T-helper 2 cell treated with Interferon-gamma antibody and Interleukin-4, amounts not matched to agents 5 μg/mL and 100 μg/mL, for 36 hours (primary cell): ENCODE measurements at places on chromosomes 4 and X.

DNA sequence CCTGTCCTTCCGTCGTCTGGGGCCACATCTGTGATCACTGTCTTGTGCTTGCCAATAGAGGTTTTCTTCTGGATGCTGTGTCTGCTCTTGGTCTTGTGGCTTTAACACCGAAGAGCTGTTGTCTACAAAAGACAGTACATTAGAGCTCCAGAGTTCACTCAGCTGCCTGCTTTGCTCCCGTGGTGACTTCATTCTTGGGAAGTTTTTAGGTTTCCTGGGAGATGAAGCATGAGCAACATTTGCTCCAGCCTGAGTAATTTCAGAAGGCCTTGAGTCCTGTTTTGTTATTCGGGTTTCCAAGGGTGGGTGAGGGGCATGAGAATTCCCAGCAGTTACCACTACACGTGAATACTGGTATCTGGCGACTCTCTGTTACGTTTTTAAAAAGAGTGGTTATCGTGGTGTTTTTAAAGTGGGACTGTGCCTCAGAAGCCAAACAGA lies 189.2 kb downstream of the SHROOM3 start:
- no peaks in the 10 kb centered on the region for H3K4me1 ChIP-seq
- no peak overlapping the region for H3K4me3 ChIP-seq
- H3K27ac ChIP-seq = no peak overlapping the region
- H3K27me3 ChIP-seq = peaks cover 21% of the 10 kb centered on the region
- no peak for DNase-seq

DNA sequence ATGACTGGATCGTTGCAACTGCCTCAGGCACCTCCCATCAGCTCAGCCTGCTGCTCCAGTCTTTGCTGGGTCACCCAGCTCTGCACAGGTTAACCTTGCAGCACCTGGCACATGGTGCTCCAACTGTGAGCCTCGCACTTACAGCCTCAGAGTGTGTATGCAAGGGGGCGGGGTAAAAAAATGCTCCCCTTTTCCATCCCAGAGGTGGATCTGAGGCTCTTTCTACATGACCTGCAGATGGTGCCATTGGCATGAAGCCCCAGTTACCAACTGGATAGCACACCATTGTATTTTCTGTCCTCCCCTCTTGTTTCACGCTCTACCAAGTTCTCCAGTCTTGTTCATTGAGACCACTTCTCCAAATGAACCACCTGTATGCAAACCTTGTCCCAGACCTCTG lies 46.2 kb upstream of the TRPC3 start:
- H3K4me1 ChIP-seq = no peaks in the 10 kb centered on the region
- H3K27ac ChIP-seq = no peak overlapping the region
- no peak for DNase-seq
- no peaks in the 10 kb centered on the region for H3K36me3 ChIP-seq
- peaks cover 39% of the 10 kb centered on the region for H3K27me3 ChIP-seq

DNA sequence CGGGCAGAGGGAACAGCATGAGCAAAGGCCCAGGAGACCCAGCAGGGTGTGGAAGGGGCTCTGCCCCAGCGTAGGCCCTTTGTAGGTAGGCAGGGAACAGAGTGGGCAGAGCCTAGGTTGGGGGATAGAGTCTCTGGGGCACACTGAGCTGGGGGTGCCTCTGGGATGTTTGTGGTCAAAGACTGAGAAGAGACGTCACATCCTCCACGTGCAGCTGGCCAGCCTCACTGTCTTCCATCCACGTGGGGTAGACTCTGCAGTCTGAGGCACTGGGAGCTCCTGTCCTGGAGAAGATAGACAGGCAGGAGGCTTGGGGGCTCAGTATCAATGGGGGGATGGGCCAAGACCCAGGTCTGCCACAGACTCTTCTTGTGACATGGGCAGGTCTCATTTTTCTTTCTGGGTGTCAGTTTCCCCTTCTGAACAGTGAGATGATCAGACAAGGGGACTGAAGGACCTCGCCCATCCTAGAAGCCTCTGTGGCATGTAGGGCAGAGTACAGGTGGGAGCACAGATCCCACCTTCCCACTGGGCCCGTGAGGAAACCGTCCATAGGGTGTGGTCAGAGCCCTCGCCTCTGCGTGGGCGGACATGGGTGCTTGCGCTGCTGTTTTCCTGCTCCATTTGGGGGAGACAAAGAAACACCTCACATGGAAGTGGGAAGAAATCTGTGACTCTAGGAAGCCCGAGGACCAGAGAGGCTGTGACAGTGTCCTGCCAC lies 22.9 kb downstream of the WFS1 start:
- no peak for DNase-seq
- H3K36me3 ChIP-seq = no peaks in the 10 kb centered on the region
- H3K27me3 ChIP-seq = no peaks in the 10 kb centered on the region
- no peak overlapping the region for H3K27ac ChIP-seq
- no peaks in the 10 kb centered on the region for H3K4me1 ChIP-seq

- H3K4me1 ChIP-seq = no peaks in the 10 kb centered on the region
- H3K27ac ChIP-seq = no peak overlapping the region
- DNase-seq = no peak
- H3K36me3 ChIP-seq = no peaks in the 10 kb centered on the region
- no peak overlapping the region for H3K4me3 ChIP-seq
Measured at GRCh38 chr4:138519436-138519835, 277.3 kb upstream of the SLC7A11 start.

DNA sequence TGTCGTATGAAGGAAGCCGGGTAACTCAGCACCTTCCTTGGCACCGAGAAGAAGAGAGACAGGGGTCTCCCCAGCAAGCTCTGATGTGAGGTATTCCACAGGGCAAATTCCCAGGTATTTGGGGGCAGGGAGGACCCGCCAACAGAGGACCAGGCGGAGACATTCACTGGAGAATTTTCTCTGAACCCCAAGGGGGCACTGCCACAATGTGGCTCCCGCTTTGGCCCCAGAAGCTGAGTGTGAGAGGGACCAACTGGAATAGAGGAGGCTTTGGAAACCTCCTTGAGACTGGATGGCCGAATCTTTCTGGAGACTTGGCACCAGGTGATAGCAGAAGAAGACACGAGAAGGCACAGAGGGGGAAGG lies 735 bp upstream of the GABRE start:
- no peaks in the 10 kb centered on the region for H3K36me3 ChIP-seq
- H3K4me1 ChIP-seq = no peaks in the 10 kb centered on the region
- no peak for DNase-seq
- H3K27ac ChIP-seq = no peak overlapping the region

GRCh38 chr4:15963576-15963975 lies 601 bp upstream of the FGFBP2 start:
- H3K4me1 ChIP-seq = peaks cover 8% of the 10 kb centered on the region
- peaks cover 6% of the 10 kb centered on the region for H3K27me3 ChIP-seq
- DNase-seq = peak; percentile 50
- no peaks in the 10 kb centered on the region for H3K36me3 ChIP-seq
- H3K27ac ChIP-seq = peak overlapping the region; percentile 15
- peak overlapping the region; percentile 24 for H3K4me3 ChIP-seq

- H3K4me1 ChIP-seq = no peaks in the 10 kb centered on the region
- no peaks in the 10 kb centered on the region for H3K27me3 ChIP-seq
- no peak for DNase-seq
- H3K36me3 ChIP-seq = no peaks in the 10 kb centered on the region
Measured at GRCh38 chrX:135707880-135708279, 5.6 kb upstream of the CT45A1 start.

- H3K27me3 ChIP-seq = no peaks in the 10 kb centered on the region
- H3K4me3 ChIP-seq = no peak overlapping the region
- H3K4me1 ChIP-seq = no peaks in the 10 kb centered on the region
- H3K27ac ChIP-seq = no peak overlapping the region
- no peaks in the 10 kb centered on the region for H3K36me3 ChIP-seq
Measured at GRCh38 chr4:61275241-61275640, 75.1 kb downstream of the ADGRL3 start.

DNA sequence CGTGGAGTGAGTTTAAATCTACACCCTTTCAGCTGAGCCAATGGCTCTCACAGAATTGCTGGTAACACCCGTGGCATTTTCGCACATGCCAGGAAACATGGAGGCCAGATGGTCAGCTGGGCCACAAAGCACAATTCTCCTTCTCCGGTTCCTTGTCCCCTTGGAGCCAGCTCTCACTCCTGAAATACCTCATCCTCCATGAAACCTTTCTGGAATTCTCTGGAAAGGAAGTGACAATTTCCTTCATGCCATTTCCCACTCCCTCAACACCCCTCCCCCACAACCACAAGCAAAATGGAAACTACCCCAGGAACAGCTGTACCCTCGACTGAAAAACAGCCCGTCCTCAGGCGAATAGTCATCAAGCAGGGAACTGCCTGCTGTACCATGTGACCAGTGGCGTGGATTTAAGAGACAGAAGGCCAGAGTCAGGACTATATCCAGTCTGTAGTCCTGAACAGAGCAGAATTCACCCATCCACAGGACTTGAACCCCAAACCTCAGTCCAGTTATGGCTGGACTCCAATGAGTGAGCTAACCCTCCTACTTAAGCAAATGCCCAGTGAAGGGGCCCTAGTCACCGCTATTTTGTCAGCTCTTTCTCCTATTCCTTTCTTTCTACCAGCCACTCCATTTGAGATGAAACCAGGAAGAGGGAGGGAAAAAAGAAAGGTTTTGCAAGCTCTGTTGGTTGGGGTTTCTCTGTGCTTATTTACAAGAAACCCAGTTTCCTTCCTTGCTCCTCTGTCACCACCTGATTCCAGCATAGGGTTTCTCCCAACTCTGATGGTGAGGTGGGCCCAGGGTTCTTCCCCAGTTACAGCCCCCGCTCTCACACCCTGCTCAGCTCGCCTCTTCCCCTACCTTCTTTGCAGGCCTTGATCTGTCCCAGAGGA lies 24.5 kb downstream of the ELF4 start:
- DNase-seq = no peak
- peak overlapping the region; percentile 87 for H3K27ac ChIP-seq
- H3K4me1 ChIP-seq = peaks cover 49% of the 10 kb centered on the region
- H3K27me3 ChIP-seq = no peaks in the 10 kb centered on the region
- peak overlapping the region; percentile 86 for H3K4me3 ChIP-seq
- H3K36me3 ChIP-seq = peaks cover 28% of the 10 kb centered on the region

GRCh38 chr4:121785479-121785878 lies 15.6 kb upstream of the EXOSC9 start:
- peaks cover 9% of the 10 kb centered on the region for H3K4me1 ChIP-seq
- peaks cover 36% of the 10 kb centered on the region for H3K27me3 ChIP-seq
- DNase-seq = no peak
- H3K27ac ChIP-seq = no peak overlapping the region

- H3K4me3 ChIP-seq = peak within 1 kb of the TSS; percentile 87
- H3K4me1 ChIP-seq = peaks cover 26% of the 10 kb centered on the region
- H3K27me3 ChIP-seq = no peaks in the 10 kb centered on the region
- peak; percentile 78 for DNase-seq
Measured at GRCh38 chrX:13688958-13689740, at the start of gene RAB9A. Gene RAB9A (plus strand): TSS chrX:13689128. CDS start chrX:13708747, 19,619 bp downstream.

GRCh38 chrX:87338510-87338909 lies 179.1 kb upstream of the KLHL4 start:
- H3K4me3 ChIP-seq = no peak overlapping the region
- DNase-seq = no peak
- no peak overlapping the region for H3K27ac ChIP-seq
- no peaks in the 10 kb centered on the region for H3K4me1 ChIP-seq
- no peaks in the 10 kb centered on the region for H3K36me3 ChIP-seq

- no peaks in the 10 kb centered on the region for H3K36me3 ChIP-seq
- H3K27ac ChIP-seq = no peak overlapping the region
- no peaks in the 10 kb centered on the region for H3K4me1 ChIP-seq
- no peak for DNase-seq
- H3K27me3 ChIP-seq = no peaks in the 10 kb centered on the region
Measured at GRCh38 chrX:17567187-17567586, 170.1 kb upstream of the SCML1 start.

- H3K4me3 ChIP-seq = no peak overlapping the region
- no peaks in the 10 kb centered on the region for H3K4me1 ChIP-seq
- H3K27me3 ChIP-seq = no peaks in the 10 kb centered on the region
- no peak for DNase-seq
- H3K36me3 ChIP-seq = no peaks in the 10 kb centered on the region
Measured at GRCh38 chr4:180625653-180626052, 1617.5 kb upstream of the TENM3 start.

DNA sequence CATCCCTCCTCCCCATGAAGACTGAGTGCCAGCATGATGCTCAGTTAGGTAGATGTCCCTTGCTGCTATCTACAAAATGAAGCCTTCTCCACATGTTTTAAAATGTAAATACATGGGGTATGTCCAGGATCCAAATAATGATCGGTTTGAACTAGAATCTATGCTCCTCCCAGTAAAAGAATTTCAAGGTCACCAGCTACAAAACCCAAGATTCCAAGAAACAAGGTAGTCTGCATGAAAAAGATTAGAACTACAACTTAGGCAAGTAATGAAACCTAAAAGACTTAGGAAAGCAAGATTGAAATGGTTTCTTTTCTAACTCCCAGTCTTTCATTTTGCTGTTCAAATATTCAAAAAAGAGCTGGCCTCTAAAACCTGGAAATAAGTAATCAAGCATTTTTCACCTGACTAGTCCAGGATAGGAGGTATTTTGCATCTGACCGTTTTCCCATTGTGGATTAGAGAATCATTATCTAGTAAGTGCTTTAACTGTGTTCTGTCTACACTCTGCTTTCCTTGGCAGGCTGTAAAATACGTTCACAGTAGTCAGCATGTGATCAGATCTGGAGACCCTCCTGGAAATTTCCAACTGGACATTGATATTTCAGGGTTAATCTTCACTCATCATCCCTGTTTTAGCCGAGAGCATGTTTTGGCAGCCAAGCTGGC lies 57.4 kb downstream of the CC2D2A start:
- no peak for DNase-seq
- no peaks in the 10 kb centered on the region for H3K36me3 ChIP-seq
- no peak overlapping the region for H3K4me3 ChIP-seq
- H3K27ac ChIP-seq = no peak overlapping the region

DNA sequence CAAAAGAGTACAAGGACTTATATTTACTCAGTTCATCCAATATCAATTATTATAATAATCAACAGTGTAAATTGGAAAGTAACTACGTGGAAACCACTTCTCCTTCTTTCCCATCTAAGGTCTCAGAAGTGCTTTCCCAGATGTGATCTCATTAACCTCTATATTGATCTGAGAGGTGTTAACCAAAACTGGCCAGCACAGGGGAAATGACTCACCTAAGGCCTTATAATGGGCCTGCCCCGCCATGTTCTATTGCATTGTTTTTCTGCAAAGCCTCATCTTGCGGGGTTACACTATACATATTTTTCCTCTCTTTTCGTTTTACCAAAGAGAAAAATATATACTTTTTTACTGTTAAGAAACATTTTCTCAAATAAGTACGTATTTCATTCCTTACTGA lies 20.5 kb downstream of the RAB40A start:
- no peak overlapping the region for H3K4me3 ChIP-seq
- no peaks in the 10 kb centered on the region for H3K27me3 ChIP-seq
- no peak overlapping the region for H3K27ac ChIP-seq
- H3K36me3 ChIP-seq = no peaks in the 10 kb centered on the region

DNA sequence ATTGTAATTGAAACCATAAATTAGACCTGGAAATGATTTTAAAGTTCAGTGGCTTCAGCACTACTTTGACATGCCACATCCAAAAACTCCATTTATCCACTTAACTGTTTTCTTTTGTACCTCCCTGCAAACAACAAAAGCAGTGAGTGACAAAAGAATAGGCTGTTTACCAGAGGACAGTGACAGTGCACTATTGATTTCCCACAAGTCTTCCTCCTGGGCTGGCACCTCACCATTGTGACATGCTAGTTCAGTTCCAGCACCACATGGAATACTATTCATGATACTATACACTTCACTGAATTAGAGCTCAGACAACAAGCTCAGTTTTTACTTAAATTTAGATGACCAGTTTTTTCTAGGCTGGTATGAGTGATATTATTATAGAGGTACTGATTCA lies 29.3 kb downstream of the MOSPD2 start:
- DNase-seq = no peak
- no peak overlapping the region for H3K27ac ChIP-seq
- no peaks in the 10 kb centered on the region for H3K27me3 ChIP-seq
